ENCODE measurements at places on chromosomes 13 and 19.

- DNase-seq: no peak
Observed at GRCh38 chr19:32289566-32290210, 55.7 kb upstream of the ZNF507 start.

GRCh38 chr13:29457299-29457698 lies 138.2 kb downstream of the SLC7A1 start:
- no peak for DNase-seq

DNA sequence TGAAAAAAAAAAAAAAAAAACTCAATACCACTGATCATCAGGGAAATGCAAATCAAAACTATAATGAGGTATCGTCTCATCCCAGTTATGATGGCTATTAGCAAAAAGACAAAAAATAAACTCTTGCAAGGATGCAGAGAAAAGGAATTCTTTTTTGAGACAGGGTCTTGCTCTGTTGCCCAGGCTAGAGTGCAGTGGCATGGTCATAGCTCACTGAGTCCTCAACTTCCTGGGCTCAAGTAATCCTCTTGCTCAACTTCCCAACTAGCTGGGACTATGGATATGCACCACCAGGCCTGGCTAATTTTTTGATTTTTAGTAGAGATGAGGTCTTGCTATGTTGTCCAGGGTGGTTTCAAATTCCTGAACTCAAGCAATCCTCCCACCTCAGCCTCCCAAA lies 59.5 kb downstream of the MICU2 start:
- DNase-seq: no peak

DNA sequence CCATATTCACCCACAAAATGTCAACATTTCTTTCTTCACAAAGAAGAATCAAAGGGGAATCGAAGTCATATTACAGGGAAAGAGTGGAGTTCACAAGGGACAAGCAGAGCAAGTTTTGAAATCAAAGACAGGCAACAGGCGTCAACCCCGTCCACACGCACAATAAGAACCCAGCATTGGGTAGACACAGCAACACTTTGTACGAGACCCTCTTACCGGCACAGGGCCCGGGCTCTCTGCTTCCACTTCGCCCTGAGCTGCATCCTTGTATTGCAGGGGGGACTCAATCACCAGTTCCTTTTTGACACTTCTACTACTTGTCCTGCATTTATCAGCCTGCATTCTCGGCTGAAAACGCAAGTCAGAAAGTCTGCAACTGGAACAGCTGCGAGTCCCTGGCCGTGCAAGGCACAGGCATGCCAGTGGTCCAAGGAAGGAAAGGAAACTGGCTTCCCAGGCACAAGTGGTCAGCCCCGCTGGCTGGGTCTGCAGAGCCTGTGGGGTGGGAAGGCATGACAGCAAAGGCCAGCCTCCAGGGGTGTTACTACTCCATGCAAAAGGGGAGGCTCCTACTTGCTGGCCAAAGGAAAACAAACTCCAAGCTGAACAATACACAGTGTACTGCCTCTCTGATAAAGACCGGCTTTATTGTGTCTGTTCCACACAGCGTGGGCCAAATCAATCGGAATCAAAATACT lies at the start of gene DOCK9:
Gene DOCK9, minus strand, starts transcription at position 497 of the 698 bp plus-strand sequence. Its CDS starts 155 bp downstream, at position 342.
- no peak for DNase-seq

GRCh38 chr19:8209462-8210378 lies 550 bp downstream of the CERS4 start:
- DNase-seq: peak; percentile 46

DNA sequence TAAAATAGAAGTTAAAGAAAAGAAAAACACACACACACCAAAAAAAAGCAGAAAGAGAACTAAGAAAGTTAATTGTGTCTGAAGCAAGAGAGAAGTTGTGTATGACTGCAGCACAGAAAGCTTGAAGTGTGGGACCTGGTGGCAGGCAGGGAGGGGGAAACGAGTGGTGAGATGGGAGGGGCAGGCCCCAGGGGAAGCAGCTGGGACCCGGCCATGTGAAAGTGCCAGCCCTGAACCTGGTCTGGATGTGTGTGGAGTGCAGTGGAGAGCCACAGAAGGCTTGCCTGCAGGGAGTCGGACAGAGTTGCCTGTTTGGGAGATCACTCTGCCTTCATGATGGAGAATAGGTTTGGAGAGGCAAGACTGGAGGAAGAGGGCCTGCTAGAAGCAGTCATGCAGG lies 199.0 kb downstream of the GGACT start:
- DNase-seq: no peak

DNA sequence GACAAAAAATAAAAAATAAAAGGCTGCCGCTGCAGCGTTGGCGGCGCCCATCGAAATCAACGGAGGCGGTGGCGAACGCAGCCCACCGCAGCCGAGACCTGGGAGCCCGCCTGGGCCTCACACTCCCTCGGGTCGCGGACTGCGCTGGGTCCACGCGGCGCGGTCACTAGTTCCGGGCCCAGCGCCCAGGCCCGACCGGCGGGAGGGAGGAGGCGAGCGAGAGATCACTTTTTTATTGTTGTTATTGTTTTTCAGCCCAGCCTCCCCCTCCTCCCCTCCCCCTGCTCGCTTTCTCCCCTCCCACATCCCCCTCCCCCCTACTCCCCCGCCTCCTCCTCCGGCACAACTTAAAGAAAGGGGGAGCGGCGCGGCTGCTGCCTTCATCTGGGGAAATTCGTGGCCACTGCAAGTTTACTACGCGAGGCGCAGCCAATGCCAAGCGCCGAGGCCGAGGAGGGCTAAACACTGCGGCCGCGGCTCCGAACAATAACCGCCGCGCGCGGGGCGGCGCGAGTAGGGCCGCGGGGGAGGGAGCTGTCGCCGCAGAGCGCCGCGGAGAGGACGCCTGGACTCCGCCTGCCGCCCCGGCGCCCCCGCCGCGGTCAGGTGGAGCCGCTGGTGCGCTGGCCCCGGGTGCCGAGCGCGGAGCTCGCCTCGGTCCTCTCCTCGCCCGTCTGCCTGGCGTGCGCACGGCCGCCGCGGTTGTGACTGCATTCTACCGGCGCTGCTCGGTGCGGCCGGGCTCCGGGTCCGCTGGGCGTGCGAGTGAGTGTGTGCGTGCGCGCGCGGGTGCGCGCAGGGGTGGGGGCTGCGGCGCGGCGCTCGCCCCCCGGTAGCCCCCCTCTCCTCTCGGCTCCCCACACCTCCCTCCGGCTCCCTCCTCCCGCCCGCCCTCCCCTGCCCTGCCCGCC lies 505 bp upstream of the ZIC2 start:
- DNase-seq: peak; percentile 91

DNA sequence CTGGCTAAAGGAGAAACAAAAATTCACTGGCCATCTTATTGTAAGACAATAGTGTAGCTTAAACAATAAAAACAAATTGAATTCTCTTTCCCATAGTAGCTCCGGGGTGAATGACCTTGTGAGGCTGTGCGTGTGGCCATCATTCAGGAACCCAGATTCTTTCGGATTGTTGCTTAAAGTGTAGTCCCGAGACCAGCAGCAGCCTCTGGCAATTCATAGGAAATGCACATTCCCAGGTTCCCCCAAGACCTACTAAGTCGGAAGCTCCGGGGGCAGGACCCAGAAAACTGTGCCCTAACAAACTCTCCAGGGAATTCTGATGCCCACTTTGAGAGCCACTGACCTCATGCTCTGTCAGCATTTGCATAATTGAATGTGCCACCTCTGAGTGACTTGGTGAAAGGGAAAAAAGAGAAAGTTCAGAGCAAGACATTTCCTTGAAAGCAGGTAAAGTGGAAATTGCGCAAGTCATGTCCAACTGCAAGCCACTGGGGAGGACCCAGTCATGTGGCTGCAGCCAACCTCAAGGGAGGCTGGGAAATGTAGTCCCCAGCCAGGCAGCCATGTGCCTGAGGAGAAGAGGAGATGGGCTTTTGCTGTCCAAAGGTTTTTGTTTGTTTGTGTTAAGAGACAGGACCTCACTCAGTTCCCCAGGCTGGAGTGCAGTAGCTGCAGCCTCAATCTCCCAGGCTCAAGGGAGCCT lies 50.7 kb upstream of the PNMA8B start:
- no peak for DNase-seq

DNA sequence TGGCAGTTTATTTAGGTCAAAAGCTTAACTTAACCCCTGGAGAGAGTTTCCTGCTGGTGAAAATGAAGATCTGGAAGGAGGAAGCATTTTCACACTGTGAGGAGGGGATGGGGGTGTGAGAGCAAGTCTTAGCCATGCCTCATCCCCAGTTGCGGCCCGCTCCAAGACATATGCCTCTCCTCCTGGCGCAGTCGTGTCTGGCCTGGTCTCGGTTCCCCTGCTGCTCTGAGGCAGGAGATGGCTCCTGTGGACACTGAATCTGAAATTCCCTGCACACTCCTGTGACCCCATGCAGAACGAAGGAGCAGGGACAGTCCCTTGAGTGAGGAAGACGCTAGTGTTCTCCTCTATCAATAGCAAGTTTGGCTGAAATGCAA lies 360 bp upstream of the ZNF69 start:
- no peak for DNase-seq

GRCh38 chr13:82447416-82448077 lies 1434.7 kb downstream of the SLITRK1 start:
- DNase-seq: no peak
